NCI-H446 (cell line): ENCODE measurements at places on chromosomes 11 and 22.
A peak's percentile ranks its signal among the peaks of the same experiment; 100 is the strongest.

GRCh38 chr11:78438298-78438975 lies 20.8 kb upstream of the GAB2 start:
- no peak for DNase-seq

GRCh38 chr11:95398437-95399112 lies 167.6 kb upstream of the SESN3 start:
- no peak for DNase-seq

GRCh38 chr11:128179039-128179438 lies 408.3 kb downstream of the ETS1 start:
- DNase-seq, result no peak

DNA sequence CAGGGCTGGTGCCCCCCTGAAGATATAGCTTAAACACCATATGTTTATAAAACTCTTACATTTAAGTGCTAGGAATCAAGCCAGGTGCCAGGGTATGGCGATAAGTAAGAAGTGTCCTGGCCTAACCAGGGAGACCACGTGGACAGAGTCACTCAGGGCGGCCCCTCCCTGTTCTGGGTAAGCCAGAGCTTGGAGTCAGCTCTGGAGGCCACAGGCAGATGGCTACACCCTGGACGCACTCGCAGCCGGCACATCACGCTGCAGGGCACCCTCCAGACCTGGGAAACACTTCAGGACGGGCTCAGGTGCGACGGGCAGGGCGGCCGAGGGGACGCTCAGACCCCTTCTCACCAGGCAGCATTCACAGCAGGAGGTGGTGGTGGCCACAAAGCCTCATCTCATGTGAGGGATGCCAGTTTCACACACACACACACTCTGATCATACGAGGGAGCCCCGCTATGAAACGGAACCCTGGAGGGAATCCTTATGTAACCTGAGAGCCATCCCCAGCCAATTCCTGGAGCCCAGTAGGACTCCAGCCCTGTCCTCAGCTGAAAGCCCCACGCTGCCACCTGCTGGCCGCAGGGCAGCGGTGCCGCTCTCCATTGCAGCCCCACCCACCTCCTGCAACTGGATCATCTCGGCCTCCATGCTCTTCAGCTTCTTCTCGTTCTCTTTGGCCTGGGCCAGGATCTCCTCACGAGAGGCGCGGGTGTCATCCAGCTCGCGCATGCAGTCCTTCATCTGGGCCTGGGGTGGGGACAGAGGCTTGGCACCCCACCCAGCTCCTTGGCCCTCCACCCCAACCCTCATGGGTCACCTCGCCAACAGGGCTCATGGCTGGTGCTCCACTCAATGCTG lies 33.4 kb downstream of the APOL1 start:
- peak; percentile 75 for DNase-seq

- no peak for DNase-seq
Measured at GRCh38 chr11:108796551-108796950, 131.7 kb downstream of the DDX10 start.

DNA sequence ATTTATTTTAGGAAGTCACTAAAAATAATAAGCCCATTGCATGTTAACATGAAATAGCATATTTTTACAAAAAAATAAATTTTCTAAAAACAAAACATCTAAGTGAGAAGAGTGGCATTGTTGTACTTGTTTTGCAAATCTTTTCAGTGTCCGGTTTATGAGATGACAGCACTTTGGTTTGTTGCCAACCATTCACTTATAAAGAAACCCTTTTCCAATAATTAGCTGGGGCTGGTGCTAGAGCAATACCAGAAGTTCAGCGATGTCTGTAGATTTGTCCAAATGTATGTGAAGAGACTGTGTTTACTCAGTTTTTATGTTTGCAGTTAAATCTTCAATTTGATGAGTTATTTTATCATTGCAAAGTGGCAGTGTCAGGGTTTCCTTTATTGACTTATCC lies 22.1 kb upstream of the KRTAP5-7 start:
- no peak for DNase-seq

GRCh38 chr11:60672255-60672654 lies 27.2 kb upstream of the MS4A8 start:
- DNase-seq, result no peak

DNA sequence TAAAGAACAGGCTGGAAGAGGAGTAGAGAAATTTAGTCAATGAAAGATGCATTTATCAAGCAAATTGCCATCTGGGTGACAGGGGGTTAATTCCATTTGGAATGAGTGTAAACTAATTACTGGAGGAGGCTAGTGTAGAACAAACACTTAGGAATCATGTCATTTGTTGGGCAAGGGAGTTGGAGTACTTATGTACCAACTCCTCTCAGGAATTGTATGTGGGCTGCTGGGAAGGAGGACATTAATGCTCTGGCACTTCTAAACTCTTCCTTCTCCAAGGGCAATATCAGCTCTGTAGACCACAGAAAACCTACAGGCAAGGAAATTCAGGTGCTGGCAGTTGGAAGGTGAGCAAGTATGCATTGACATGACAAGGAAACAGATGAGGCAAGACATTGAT lies 141.0 kb downstream of the MSANTD4 start:
- no peak for DNase-seq

- no peak for DNase-seq
Measured at GRCh38 chr11:131764649-131765048, 394.2 kb downstream of the NTM start.

GRCh38 chr11:119780222-119780953 lies 51.4 kb upstream of the NECTIN1 start:
- no peak for DNase-seq

GRCh38 chr11:45332276-45332934 lies 46.3 kb upstream of the SYT13 start:
- peak; percentile 77 for DNase-seq

GRCh38 chr11:124724979-124725718 lies 14.6 kb upstream of the NRGN start:
- DNase-seq, result no peak

DNA sequence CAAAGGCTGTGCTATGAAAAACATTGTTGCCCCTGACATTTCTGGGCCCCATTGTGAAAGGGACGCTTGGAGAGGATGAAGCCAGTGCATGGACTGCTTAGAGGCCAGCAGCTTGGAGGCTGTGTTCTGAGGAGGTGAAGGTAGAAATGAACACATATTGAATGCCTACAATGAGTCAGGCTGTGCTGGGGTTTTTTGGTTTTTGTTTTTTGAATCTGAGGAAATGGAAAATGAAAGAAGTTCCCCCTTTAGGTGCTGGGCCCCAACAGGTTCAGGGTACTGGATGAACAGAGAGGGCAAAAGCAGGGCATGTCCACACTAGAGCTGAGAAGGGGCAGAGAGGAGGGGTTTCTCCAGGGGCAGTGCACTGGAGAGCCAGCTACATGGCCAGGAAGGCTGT lies 166.1 kb upstream of the API5 start:
- no peak for DNase-seq

DNA sequence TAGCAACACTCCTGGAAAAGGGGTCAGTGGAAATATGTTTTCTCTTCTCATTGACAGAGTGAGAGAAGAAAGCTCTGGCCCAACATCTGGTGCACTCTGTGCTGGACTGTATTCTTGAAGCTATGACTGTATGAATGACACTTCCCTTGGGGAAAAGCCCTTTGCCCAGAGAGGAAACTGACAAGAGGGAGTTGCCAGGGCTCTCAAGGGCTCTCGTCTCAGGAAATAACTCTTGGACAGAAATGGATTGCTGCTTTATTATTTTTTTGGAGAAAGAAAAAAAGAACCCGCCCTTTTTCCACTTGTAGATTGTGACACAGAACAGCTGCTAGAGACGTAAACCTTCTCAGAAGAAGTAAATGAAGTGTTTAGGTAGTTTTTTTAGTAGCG lies 11.4 kb downstream of the ETS1 start:
- no peak for DNase-seq

DNA sequence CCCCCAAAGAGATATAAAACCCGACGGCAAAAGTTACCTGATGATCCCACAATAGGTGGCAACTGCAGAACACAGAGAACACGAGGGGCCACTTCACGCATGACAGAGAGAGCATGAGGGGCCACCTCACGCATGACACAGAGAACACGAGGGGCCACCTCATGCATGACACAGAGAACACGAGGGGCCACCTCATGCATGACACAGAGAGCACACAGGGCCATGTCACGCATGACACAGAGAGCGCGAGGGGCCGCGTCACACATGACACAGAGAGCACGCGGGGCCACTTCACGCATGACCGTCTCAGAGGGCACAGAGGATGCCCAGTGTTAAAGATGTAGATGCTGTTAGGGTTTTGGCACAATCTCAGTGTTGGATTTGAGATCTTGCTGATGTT lies 1359.5 kb downstream of the TBC1D22A start:
- no peak for DNase-seq

GRCh38 chr11:67213178-67213621 lies 53.1 kb upstream of the GRK2 start:
- DNase-seq, result no peak

GRCh38 chr11:114080769-114081168 lies 21.3 kb downstream of the ZBTB16 start:
- no peak for DNase-seq

- DNase-seq, result no peak
Measured at GRCh38 chr11:43943931-43944751, 1.7 kb downstream of the C11orf96 start.

DNA sequence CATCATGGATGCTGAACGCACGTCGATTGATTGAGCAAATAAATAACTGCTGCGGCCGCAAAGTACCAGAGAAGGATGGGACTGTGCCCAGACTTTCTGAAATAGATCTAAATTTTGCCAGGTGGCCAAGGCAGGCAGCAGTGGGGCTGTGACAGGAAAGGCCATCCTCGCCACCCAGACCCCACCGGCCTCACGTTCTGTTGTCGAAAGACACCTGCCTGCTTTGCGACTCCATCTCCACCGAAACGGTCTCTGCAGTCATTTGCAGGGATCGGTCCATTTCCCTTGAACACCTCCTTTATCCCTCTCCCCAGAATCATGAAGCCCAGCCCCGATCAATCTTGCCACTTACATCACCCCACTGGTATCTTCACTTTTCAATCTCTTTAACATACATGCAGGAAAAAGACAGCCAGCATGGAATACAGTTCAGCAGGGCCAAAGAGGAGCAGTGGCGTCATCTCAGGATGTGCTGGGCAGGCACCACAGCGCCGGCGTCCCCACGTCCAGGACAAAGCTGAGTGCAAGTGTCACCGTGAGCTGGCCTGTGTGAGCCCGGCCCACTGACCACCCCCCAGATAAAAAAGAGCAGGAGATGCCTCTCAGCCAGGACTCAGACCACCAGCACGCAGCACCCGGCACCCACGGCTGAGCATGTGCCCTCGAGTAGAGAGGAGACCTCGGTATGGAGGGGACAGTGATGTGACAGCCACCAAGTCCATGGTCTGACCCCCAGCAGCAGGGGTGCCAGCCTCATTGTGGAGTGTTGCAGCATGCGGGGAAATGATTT lies 610.3 kb downstream of the TBC1D22A start:
- no peak for DNase-seq

- DNase-seq, result no peak
Measured at GRCh38 chr22:40289991-40290459, 56.3 kb upstream of the ADSL start.

DNA sequence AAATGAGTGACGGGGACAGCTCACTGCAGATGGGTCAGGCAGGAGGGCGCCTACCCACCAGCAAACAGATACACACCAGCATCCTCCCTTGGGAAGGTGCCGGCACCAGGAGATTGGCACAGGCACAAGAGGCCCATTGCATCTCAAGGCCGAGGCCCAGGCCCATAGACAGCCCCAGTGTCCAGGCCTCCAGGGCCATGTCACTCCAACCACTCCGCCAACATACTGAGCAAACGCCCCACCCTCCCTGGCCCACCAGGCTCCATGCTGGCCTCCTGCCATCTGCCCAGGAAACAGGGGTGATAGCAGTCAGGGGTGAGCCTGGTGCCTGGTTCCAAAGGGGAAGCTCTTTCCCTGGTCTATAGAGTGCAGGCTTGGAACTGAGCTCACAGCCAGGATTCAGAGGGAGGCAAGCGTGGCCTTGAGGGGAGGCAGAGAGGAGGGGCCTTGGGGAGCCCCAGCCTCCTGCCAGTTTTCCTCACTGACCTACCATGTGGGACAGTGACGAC lies 34.7 kb downstream of the PISD start:
- no peak for DNase-seq

DNA sequence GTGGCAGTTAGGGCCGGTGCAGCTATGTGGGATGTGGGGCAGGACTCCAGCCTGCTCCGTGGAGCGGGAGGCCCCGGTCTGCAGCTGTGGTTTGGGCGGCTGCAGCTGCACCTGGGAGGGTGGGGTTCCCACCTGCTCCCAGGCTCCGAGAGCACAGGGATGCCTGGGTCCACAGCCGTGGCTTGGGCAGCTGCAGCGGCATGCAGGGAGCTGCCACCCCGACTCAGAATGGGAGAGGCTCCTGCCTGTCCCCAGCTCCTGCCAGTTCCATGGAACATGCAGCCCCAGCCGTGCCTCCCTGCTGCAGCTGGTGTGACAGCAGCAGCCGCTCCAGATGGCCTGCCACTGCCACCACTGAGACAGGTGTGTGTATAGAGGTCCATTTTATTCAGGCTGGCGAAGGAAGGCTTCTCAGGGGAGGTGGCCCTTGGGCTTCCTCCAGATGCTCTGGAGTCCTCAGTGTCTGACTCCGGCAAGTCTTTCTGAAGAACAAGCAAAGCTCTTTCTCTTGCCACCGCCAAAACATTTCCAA lies 21.8 kb upstream of the UPK3A start:
- DNase-seq, result no peak

DNA sequence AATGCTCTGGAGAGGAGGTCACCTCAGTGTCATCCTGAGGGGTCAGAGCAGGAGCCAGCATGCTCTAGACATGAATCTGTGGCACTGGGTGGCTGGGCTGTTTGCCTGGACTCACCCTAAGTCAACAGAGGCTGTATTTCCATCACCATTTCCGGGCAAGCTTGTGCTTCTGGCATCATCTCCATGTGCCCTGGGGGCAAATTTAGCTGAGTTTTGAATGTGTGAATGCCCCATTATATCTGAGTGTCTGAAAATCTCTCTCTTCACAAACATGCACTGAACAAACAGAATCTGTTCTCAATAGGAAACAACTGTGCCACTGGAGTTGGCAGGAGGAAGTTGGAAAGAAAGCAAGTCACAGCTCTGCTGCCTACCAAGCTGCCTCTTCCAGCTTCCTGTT lies 356.2 kb downstream of the GRM5 start:
- no peak for DNase-seq

DNA sequence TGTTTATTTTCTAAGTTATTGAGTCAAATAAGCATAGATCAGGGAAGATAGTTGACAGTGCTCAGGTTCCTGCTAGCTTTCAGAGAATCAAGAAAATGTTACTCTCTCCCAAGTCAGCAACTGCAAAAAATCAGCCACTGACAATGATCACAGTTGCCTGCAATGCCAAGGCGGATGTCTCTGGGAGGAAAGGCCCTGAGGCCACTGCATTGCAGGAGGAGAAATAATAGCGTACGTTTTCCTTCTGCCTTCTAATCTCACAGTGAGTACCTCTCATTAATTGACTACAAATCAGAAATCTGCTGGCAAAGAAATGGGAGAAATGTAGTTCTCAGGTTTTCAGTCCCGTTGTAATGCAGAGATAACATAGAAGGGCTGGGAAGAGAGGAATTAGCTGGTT lies 54.0 kb upstream of the SPON1 start:
- DNase-seq, result no peak
